ENCODE measurements at places on chromosomes 4 and X.
A peak's percentile ranks its signal among the peaks of the same experiment; 100 is the strongest.

- DNase-seq = peak; percentile 16
Observed at GRCh38 chrX:120036704-120037103, 40.8 kb downstream of the RHOXF2B start.

GRCh38 chr4:41178372-41179370 is 35.7 kb downstream of the APBB2 start:
- no peak for DNase-seq

GRCh38 chr4:38094419-38094818 is 134.2 kb downstream of the PTTG2 start:
- DNase-seq = no peak

GRCh38 chrX:75963774-75964173 is 178.7 kb upstream of the MAGEE2 start:
- no peak for DNase-seq

DNA sequence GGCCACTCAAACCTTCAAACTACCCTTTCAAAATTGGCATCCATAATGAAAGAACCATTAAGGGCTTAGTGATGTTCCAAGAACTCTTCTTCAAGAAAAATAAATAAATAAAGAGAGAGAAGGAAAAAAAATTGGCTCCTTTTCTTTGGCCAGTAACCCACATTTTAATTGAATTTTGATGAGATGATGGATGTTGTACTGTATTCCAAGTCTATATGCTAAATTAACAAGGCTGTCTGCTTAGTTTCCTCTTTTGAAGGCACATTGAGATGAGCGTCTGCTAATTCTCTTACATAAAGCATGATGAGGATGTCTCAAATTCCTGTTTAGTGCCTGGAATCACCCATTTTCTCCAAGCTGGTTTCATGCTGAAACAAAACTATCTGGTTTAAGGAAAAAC is 33.4 kb downstream of the PHOX2B start:
- DNase-seq = no peak

GRCh38 chr4:123298801-123299200 is 97.8 kb upstream of the SPRY1 start:
- DNase-seq = no peak

Data from H7 (cell line).